ENCODE measurements at places on chromosomes 2 and 18.

- DNase-seq: no peak
Observed at GRCh38 chr18:58491113-58491696, 137.7 kb downstream of the ALPK2 start.

- DNase-seq: no peak
Observed at GRCh38 chr2:12465631-12466135, 251.1 kb upstream of the TRIB2 start.

DNA sequence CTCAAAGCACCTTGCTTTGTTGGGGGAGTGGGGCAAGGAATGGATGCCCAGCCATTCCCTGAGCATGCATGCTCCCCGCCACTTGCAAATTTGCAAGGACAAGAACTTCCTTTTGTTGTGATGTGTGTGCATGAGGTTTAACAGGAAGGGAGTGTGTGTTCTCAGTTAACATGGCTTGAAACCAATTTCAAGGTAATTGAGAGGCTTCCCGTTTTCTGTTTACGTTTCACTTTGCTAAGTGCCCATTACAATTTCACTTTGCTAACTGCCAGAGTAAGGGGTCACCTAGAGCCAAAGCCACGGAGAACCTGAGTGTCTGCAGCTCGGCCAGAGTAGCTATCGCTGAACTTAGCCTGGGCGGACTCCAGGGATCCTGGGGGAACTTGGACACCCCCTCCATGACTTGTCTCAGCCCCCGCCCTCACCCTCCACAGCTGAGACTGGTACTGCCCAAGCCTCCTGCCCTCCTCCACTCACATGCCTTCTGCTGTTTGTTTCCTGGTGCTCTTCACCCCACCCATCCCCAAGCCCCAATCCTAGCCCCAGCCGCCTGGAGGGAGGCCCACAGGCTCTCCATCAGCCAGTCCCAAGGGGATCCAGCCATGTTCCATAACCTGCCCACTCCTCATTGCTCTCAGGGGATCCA lies 53.6 kb upstream of the LAPTM4A start:
- DNase-seq: no peak

DNA sequence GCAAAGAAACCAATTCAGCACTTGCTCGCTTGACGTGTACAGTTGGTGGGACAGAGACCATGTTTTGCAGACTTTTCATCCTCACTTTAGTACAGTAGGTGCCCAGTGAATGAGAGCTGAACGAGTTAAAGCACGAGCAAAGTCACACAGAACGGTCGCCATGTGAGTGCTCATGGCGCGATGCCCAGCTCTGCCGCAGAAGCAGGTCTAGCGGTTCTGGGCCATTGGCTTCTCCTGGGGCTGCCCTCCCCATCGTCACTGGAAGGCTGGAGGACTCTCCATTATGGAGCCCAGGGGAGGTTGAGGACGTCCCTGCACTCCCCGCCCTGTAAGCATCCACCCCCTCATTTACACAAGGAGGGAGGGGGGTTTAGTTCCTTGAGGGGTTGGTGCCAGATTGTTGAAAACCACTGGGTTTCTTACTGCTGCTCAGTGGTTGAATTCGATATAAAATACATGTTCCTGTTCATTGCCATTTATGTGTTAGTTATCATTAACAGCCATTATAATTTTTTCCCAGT lies 24.9 kb downstream of the PTGR3 start:
- no peak for DNase-seq

DNA sequence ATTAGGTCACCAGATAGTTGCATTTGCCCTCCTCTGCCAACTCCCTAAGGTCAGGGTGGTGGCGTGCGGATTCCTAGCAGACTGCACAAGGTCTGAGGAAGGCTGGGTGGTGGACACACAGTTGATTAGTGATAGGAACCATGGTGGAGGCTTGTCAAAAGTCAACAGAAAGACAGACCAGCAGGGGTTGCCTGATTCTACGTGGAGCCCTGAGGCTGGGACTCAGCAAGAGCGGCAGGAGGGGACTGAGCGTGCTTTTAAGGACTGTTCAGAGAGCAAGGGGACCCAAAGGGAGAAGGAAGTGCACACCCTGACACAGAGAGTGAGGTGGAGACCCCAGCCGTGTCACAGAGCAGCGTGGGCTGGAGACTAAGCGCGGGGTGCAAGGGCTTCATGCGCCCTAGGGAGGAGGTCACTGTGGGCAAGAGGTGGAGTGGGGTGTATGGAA lies 513.2 kb downstream of the RNF144A start:
- DNase-seq: no peak

GRCh38 chr2:168773719-168774521 lies 28.5 kb upstream of the NOSTRIN start:
- DNase-seq: no peak

- no peak for DNase-seq
Observed at GRCh38 chr2:118269408-118270051, 181.3 kb downstream of the INSIG2 start.

- DNase-seq: no peak
Observed at GRCh38 chr2:241724975-241725870, 9.2 kb upstream of the D2HGDH start.

GRCh38 chr2:219118504-219118903 lies 42.1 kb downstream of the NHEJ1 start:
- no peak for DNase-seq

GRCh38 chr2:19419211-19419880 lies 60.9 kb upstream of the OSR1 start:
- DNase-seq: no peak

DNA sequence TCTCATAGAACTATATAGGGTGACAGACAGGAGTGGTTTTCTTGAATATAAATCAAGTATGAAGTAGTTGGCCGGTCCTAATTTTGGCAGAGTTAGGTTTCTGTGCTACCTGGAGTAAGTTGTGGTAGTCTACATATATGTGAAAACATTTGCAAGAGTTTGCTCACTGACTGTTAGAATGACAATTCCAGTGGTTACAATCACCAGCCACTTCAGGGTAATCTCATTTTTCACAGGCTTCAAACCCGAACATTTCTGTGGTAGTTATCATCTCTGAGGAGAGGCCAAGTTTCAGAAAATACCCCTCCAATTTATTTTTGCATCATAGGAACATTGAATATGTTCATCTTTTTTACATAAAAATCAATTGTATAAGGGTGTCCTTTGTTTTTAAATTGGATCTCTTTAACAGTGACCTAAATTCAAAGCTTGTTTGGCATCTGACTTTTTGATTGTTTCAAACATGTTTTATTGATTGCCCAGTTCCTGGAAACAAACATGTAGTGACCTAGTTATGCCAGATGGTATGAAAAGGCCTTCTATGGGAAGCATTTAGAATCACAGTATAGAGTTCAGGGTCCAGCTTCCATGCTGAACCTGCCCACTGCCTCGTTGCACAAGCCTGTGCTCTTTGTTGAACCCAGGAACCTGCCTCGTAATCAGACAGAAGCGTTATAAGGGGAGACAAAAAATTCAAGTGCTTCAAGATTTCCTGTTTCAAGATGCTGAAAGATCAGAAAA lies 250.6 kb downstream of the LTBP1 start:
- DNase-seq: no peak

DNA sequence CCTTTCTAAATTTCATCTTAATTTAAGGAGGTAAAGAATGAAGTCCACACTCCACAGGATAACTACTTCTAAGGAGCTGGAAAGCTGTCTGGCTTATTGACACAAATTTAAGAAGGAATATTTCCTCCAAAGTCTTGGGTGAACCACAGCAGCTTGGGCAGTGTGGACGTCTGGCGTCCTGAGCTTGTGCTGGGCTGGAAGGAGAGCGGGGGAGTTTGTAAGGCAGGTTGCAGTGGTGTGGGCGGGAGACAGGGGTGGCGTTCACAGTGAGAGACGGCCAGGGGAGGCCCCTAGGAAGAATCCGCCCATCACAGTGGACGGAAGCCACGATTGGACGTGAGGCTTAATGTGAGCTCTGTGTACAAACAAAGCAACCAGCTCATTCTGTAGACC lies 25.7 kb downstream of the ADI1 start:
- DNase-seq: no peak

DNA sequence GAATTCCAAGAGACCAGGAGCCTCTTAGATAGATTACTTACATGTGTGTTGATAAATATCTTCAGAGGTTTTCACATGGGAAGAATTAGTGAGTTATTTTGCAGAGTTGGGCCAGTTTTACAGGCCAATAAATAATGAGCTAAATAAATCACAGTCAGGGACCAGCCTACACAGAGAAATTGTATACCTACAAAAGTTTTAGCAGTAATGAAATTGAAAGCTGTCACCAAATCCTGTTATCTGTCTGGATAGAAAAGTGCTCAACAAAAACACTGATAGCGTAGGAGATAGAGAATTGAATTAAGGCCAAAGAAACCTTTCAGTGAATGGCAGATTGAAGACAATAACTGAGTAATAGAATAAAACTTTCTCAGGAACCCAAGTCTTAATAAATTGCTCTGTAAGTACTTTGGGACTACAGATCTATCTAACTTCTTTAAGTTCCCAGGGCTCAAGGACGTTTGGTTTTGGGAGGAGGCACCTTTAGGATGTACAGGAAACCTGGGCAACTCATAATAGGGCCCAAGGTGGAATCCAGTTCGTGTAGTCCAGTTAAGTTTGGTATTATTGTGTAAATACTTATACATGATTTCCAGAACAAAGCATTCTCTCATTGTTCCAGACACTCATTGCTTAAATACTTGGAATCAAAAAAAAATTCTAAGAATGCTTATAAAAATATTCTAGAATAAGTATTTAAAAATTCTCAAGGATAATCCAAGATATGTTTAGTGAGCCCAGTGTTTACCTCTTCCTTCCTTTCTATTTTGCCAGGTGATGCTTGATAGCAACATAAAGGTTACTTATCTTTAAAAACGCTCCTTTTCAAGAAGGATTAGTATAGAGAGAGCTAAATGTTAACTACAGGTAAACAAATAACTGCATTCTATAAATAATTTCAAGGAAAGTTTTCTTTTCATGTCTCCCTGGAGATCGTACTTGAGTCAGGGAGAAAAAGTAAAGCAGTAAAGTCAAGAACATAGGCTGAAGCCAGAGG lies 134.5 kb downstream of the NCKAP5 start:
- no peak for DNase-seq

GRCh38 chr2:46914578-46915230 lies 902 bp downstream of the MCFD2 start:
- no peak for DNase-seq

DNA sequence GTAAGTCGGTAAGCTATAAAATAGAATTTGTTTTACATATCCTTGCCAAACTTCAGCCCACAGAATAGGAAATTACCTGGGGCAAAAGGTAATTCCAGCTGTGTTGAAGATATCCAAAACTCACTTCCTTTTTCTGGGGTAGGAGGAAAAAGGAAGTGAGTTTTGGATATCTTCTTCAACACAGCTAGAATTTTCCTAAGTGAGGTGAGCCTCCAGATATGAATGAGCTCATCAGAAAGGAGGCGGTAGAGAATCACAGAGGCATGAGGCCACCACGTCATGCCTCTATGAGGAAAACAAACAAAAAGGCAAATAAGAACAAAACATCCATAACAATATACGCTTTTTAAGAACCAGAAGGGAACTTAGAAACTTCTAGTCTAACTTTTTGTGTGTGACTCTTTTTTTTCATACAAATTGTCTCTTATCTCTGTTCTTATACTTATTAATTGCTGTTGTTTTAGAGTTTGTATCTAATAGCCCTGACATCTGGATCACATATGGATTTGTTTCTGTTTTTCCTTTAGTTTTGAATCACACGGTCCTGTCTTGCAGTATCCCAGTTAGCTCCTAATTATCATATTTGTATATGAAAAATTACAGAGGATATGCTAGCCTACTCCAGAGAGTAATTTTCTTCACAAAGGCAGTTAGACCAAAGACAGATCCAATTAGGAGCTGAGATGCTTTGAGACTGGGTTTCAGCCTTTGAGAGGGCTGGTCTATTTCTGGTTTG lies 104.5 kb downstream of the RBM43 start:
- DNase-seq: no peak

- no peak for DNase-seq
Observed at GRCh38 chr2:18156002-18156401, 277.5 kb downstream of the KCNS3 start.

DNA sequence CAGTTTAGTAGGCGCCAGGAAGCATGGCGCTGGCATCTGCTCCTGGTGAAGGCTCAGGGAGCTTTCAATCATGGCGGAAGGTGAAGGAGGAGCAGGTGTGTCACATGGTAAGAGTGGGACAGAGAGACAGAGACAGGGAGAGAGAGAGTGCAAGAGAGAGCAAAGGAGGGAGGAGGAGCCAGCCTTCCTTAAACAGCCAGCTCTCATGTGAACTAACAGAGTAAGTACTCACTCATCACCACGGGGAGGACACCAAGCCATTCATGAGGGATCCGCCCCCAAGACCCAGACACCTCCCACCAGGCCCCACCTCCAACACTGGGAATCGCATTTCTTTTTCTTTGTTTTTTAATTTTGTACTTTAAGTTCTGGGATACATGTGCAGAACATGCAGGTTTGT lies 40.8 kb upstream of the CLASP1 start:
- DNase-seq: no peak

GRCh38 chr2:206488623-206489022 lies 45.3 kb downstream of the ADAM23 start:
- no peak for DNase-seq

DNA sequence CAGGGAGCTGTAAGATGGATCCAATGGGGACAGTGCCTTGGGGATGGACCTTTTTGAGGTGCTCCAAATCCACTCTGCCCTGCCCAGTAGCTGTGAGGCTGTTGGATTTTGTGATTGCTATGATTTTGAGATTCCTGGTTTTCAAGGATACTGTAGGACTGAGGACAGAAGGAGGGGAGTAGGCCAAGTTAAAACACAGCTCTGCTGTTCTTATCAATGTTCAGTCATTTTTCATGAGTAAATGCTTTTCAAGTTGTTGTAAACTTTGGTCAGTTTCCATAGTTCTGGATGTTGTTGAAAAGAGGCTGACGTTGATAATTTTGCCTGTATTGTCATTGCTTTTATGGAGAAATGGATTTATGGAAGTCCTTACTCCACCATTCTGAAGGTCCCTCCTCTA lies 361.2 kb downstream of the ZNF516 start:
- DNase-seq: no peak

GRCh38 chr2:190674966-190675650 lies 26.2 kb downstream of the NAB1 start:
- DNase-seq: no peak

DNA sequence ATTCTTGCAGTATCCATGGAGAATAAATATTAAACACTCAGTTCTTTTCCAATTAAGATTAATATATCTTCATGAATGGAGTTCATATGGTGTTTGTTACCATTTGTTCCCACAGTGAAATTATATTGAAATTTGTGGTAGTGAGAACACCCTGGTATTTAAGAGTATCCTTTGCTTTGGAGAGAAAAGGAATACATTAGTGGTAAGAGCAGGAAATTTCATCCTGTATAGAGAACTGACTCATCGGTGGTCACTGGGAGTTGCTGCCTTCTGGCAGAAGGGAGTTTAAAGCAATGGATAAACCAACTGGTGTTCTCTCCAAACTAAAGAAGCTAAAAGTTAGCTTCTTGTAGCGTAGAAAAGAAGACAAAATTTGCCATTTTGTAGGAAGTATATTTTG lies 107.3 kb downstream of the MYO1B start:
- DNase-seq: no peak

- no peak for DNase-seq
Observed at GRCh38 chr2:150271952-150272802, 215.3 kb downstream of the RND3 start.
